ENCODE measurements at places on chromosomes 7 and 10. TPM values are rescaled to one million over a fixed set of nuclear protein-coding genes. Genes with fewer than 3 reads are reported as not detected.

- no peak for DNase-seq
Observed at GRCh38 chr7:83475420-83475819, 173.5 kb downstream of the SEMA3E start.

DNA sequence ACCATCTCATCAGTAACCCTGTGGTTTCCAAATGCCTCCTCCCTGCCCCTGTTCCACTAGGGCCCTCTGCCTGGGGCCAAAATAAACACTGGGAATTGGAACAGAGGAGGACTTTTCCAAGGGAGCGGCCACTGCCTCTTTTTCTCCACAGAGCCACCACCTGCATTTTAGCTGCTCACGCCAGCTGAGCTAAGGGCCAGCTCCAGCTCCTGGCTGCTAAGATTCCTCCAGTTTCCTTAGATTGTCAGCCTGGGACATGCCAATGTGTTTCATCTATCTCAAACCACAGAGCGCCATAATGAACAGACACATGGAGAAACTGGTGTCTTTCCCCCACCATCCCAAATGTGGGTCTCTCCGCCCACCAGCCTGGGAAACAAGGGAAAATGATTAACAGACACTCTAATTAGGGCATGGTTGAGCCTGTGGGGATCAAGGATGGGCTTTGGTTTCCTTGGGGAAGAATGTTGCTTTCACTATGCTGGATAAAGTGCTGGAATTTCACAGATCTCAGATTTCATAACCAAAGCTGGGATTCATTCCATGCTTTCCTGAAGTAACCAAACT is 52.2 kb downstream of the ASB13 start:
- DNase-seq = no peak

- DNase-seq = no peak
Observed at GRCh38 chr10:132347931-132348267, 15.9 kb downstream of the LRRC27 start.

GRCh38 chr7:103887050-103887449 is 102.4 kb downstream of the RELN start:
- DNase-seq = no peak

- no peak for DNase-seq
Observed at GRCh38 chr7:26599982-26600381, 264.4 kb downstream of the SKAP2 start.

DNA sequence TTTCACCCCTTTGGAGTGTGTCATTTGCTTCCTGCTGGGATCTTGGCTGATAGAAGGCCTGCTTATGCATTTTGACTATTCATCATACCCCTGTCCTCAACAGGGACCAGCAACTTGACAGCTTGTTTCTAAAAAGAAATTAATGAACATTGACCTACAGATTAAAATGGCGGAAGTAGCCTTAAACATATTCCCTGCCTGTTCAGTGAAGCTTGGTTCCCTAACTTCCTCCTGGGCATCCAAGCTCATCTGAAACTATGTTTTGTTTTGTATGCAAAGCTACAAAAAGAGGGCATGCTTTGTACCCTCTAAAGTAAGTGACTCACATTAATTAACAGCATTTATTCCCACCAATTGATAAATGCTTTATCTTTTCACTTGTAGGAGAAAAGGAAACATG is 26.8 kb upstream of the CDK14 start:
- DNase-seq = no peak

Gene NEUROG3
- not detected for total RNA-seq

GRCh38 chr10:71774916-71775702 is 1.8 kb upstream of the VSIR start:
- peak; percentile 52 for DNase-seq
